Suprapubic skin (tissue), 4 donors: ENCODE measurements at places on chromosomes 2 and 18. TPM values are rescaled to one million over a fixed set of nuclear protein-coding genes. Genes with fewer than 3 reads are reported as not detected.

The EVX2 gene
- not detected for total RNA-seq

GRCh38 chr2:120984452-120985173 is 248.9 kb downstream of the GLI2 start:
- no peak for DNase-seq
- H3K36me3 ChIP-seq, result peaks cover 53% of the 10 kb centered on the region
- H3K27me3 ChIP-seq, result no peaks in the 10 kb centered on the region
- no peaks in the 10 kb centered on the region for H3K4me1 ChIP-seq
- H3K27ac ChIP-seq, result no peak overlapping the region

GRCh38 chr2:127657232-127657595 is 11.3 kb downstream of the GPR17 start:
- no peak overlapping the region for H3K27ac ChIP-seq
- no peak overlapping the region for H3K4me3 ChIP-seq
- no peaks in the 10 kb centered on the region for H3K27me3 ChIP-seq
- no peak for DNase-seq
- peaks cover 10% of the 10 kb centered on the region for H3K36me3 ChIP-seq
- H3K4me1 ChIP-seq, result peaks cover 27% of the 10 kb centered on the region

- H3K36me3 ChIP-seq, result no peaks in the 10 kb centered on the region
- no peaks in the 10 kb centered on the region for H3K27me3 ChIP-seq
- H3K4me1 ChIP-seq, result peaks cover 1% of the 10 kb centered on the region
- no peak overlapping the region for H3K27ac ChIP-seq
- H3K4me3 ChIP-seq, result no peak overlapping the region
Observed at GRCh38 chr2:8252997-8253694, 428.7 kb upstream of the ID2 start.

The KIF5C gene
- total RNA-seq, result 3.2 TPM

DNA sequence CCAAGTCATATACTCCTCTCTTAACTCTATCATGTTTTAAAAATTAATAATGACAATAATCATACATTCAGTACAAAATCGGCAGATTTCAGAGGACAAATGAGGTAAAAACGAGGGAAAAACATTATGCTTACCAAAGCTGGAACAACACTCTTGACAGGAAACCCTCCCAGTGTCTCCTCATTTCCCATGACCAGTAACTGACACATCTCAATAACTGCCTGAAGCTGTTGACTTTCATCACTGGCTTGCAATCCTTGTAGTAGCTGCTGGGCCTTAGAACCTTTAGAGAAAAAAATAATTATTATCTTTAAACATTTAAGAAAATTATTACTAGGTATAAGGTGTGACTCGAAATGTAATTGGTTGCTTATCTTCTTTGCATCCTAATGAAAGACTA is 103.6 kb downstream of the TRIP12 start:
- H3K27me3 ChIP-seq, result no peaks in the 10 kb centered on the region
- no peak overlapping the region for H3K27ac ChIP-seq
- DNase-seq, result no peak
- H3K4me1 ChIP-seq, result no peaks in the 10 kb centered on the region
- no peak overlapping the region for H3K4me3 ChIP-seq

The TFCP2L1 gene
- 33.5 TPM for total RNA-seq
